ENCODE measurements at places on chromosomes 13 and 19.

DNA sequence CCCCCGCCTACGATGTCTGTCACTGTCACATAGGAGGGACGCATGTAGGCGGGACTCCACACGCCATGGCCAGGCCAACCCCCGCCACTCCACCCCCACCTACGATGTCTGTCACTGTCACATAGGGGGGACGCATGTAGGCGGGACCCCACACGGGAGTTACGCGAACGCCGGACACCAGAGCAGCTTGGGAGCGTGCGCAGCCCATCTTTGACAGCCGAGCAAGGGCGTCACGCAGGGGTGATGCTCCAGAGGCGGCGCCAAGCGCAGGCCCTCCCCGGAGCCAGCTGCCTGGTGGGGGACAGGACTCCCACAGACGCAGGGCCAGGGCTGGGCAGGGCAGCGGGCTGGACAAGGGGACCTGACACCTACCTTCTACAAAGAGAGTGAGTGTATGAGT is 20.0 kb downstream of the ZNF787 start:
- no peak for DNase-seq

- peak; percentile 41 for DNase-seq
Observed at GRCh38 chr13:90968166-90968904, 379.2 kb upstream of the MIR17HG start.

DNA sequence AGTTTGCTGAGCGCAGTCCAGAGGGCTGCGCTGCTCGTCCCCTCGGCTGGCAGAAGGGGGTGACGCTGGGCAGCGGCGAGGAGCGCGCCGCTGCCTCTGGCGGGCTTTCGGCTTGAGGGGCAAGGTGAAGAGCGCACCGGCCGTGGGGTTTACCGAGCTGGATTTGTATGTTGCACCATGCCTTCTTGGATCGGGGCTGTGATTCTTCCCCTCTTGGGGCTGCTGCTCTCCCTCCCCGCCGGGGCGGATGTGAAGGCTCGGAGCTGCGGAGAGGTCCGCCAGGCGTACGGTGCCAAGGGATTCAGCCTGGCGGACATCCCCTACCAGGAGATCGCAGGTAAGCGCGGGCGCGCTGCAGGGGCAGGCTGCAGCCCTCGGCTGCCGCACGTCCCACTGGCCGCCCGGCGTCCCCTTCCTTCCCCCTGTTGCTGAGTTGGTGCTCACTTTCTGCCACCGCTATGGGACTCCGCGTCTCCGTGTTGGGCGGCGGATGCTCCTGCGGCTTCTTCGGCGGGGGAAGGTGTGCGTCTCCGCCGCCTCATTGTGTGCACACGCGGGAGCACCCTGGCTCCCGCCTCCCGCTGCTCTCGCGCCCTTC is 772 bp downstream of the GPC6 start:
- peak; percentile 74 for DNase-seq

- DNase-seq = no peak
Observed at GRCh38 chr13:82800391-82800790, 1081.9 kb downstream of the SLITRK1 start.

DNA sequence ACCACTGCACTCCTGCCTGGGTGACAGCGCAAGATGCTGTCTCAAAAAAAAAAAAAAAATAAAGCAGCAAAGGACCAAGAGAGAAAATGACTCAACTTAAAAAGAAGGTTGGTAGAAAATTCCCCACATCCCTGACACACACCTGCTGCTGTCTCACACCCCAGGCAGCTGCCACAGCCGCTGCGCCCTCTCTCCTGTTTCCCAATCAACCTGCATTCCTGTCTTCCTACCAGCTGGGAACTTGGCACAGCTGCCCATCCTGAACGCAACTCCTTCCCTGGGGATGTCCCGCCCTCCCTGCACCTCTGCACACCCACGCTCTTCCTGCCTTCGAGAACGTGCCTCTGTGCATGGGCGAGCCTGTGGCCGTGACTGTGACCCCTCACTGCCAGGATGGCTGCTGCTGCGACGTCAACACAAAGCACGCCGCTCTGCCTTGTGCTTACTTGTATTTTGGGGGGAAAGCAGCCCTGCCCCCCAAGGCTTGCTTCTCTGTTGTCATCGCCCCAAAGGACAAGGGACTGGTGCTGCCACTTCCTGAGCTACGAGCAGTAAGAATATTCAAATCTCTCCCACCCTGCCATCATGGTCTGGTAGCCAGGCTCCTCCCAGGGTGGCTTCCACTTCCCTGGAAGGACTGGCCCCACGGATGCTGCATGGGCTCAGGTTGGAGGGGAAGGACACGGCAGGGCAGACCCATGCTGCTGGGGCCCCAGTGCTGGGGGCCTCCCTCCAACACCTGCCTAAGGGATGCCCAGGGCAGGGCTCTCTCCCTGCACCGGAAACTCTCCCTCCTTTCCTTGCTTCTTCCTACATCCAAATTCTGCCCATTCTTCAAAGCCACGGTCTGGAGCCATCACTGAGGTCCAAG is 20.7 kb downstream of the SH3GL1 start:
- peak; percentile 57 for DNase-seq

- DNase-seq = no peak
Observed at GRCh38 chr19:5567970-5568407, 236 bp upstream of the TINCR start.

DNA sequence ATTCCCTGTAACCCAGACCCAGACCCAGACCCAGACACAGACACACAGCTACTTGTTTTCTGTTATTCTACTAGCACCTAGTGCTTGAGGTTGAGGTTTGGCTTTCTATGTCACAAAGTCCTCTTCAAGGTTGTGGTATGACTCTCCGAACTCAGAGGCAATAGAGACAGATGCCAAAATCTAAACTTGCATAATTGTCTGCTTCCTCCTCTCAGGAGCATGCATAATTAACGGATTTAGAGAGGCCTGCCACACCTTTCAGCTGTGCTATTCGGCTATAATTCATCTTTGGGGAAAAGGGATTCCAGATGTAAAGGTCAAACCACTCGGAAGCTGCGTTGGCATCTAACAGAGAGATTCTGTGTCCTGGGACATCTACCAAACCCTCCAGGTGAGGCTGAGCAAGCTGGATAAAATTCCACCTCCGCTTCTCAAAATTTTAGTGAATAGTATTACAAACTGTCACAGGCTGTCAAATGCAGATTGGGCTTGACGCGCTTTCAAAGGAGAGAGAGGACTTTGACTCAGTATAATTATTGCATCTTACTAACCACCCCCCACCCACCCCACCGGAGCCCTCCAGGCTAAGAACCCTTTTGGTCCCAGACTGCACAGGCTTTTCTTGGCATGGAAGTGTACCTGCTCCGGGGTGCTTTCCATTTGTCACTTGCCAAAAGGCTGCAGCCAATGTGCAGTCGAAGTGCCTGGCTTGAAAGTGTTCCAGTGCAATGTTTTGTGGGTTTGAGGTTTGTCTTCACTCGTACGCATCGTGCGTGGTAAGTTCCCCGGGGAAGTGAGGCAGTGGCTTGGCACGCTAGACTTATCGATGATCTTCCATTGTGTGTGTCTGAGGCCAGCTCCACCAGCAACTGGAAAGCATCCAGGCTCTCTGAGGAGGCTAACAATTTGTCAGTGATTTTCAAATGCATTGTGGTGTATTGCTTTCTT is 194.1 kb downstream of the TDRD3 start:
- DNase-seq = peak; percentile 64

GRCh38 chr19:52369559-52370340 is at the start of gene ZNF880:
ZNF880 (plus strand) TSS chr19:52369923; CDS start chr19:52369966, 43 bp downstream.
- DNase-seq = peak; percentile 87

GRCh38 chr13:41452462-41452861 is 4.9 kb upstream of the RGCC start:
- no peak for DNase-seq

DNA sequence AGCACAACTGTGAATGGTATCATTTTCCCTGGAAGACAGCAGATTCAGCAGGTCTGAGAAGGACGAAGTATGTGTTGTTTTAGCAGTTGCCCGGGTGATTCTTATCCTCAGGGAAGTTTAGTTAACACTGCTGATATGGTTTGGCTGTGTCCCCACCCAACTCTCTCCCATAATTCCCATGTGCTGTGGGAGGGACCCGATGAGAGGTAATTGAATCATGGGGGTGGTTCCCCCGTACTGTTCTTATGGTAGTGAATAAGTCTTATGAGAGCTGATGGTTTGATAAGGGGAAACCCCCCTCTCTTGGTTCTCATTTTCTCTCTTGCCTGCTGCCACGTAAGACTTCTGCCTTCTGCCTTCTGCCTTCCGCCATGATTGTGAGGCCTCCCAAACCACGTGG is 81.0 kb upstream of the UBAC2 start:
- no peak for DNase-seq

DNA sequence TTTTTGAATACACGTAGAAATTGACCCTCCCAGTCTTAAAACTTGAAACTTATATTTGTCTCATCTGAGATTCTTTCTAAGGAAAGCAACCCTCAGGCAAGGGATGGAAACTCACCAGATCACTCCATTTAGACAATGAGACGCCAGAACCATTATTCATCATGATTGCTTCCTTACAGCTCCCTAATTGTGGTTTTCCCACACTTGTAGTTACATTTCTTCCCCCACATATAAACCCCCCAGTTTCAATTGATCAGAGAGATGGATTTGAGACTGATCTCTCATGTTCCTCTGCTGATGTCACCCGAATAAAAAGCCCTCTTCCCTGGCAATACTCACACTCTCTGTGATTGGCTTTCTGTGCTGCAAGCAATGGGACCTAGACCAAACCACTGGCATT is 197.9 kb upstream of the STARD13 start:
- no peak for DNase-seq

GRCh38 chr19:48250290-48251025 is 5.3 kb downstream of the CARD8 start:
- no peak for DNase-seq

GRCh38 chr13:37427843-37428494 is 170.6 kb downstream of the POSTN start:
- DNase-seq = no peak

GRCh38 chr19:4077800-4078684 is 11.3 kb upstream of the ZBTB7A start:
- no peak for DNase-seq

DNA sequence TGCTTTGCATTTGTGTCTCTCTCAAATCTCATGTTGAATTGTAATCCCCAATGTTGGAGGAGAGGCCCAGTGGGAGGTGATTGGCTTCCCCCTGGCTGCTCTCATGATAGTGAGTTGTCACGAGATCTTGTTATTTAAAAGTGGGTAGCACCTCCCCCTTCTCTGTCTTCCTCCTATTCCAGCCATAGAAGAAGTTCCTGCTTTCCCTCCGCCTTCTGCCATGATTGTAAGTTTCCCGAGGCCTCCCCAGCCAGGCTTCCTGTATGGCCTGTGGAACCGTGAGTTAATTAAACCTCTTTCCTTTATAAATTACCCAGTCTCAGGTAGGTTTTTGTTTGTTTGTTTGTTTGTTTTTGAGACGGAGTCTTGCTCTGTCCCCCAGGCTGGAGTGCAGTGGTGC is 3.8 kb downstream of the LILRA4 start:
- DNase-seq = no peak

DNA sequence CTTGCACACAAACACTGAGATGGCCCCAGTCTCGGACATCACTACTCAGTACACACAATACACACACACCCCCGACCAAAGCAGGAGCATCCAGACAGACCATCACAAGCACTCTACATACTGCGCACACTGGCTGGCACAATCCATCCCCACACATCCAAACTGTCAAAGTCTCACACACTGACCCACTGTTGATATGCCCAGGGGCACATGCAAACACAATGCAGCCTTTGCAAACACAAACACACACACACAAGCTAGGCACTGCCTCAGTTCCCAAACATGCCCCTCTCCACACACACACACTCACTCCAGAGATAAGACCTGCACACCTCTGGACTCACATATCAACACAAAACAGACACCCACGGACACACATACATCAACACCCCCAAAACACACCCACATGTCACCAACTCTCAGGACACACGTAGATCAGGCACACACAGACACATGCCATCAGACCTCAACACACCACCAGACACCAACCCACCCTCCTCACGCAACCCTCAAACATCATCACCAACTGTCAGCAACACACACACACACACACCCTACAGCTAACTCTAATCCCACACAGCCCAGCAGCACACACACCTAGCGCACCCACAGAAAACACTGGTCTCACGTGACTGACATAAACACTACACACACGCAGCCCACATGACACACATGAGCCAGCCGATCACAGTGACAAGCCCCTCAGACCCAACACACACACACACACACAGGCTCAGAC is 1.9 kb downstream of the BBC3 start:
- no peak for DNase-seq

- no peak for DNase-seq
Observed at GRCh38 chr13:66765559-66765958, 464.6 kb downstream of the PCDH9 start.

DNA sequence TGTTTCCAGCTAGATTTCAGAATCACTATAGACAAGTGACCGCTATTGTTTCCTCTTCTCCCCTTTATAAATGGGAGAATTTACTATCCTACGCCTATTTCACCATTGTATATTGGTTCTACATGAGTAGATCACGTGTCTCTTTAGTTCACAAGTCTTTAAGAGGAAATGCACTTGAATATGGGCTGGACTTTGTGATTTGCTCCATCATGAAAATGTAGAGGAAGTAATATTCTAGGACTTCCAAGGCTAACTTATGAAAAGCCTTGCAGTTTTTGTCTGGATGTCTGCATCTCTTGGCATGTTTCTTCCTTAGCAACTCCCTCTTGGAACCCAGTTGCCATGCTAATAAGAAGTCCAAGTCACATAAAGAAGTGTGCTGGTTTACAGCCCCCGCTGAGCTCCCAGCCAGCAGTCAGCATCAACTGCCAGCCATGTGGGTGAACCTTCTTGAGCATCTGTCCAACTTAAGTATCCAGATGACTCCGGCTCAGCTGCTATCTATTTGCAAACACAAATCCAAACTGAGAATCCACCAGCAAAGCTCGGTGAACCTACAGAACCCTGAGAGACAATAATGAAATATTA is 4.8 kb upstream of the FBXL3 start:
- no peak for DNase-seq

DNA sequence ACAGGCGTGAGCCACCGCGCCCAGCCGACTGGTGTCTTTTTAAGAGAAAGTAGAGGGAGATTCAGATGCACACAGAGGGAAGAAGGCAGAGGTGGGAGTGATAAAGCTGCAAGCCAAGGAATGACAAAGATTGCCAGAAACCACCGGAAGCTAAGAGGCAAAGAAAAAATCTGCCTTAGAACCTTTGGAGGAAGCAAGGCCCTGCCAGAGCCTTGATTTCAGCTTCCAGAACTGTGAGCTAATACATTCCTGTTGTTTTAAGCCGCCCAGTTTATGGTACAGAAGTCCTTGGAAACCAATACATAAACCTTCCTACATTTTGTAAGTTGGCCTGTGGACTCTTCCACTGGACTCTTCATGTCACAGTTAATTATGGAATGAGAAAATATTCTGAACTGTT is 71.7 kb upstream of the SOX21 start:
- DNase-seq = no peak

- DNase-seq = no peak
Observed at GRCh38 chr13:64283926-64284325, 2868.3 kb upstream of the PCDH20 start.

GRCh38 chr19:15935167-15935702 is 906 bp upstream of the CYP4F11 start:
- no peak for DNase-seq

GRCh38 chr19:1734321-1734966 is 18.9 kb upstream of the ONECUT3 start:
- DNase-seq = no peak
